NCI-H2081 (cell line): ENCODE measurements at places on chromosomes 5 and 9.

DNA sequence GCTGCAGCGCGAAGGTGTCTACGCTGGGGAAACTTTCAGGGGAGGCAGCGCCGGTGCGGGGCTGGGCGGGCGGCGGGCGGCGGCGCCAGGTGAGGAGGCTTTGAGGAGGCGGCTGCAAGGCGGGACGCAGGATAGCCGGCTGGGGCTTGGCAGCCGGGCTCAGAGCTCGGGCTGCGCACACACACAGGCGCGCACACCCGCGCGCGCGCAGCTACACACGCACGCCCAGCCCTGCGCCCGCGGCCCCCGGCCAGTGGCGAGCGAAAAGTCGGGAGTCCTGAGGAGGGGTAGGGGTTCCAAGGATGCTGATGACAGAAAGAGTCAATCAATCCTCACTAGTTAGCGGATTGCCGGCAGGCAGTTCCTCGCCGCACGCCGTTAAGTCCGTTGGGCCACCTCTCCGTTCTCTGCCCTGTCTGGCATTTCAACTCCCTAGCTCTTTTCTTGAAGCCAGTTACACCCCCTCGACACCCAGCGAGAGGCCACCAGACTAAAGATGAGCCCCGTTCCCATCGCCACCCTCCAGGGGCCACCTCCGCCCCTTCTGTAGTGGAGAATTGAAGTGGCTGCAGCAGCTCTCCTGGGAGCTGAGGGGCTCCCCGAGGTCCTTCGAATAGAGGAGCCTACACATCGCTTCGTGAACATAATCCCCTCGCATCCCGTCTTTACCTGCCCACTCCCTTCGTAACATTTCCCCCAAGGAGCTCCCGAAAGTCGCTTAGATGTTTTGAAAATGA, 1640.3 kb upstream of the C9orf72 start:
- peak; percentile 81 for DNase-seq

GRCh38 chr5:148830211-148830610, 3.8 kb downstream of the ADRB2 start:
- no peak for DNase-seq

DNA sequence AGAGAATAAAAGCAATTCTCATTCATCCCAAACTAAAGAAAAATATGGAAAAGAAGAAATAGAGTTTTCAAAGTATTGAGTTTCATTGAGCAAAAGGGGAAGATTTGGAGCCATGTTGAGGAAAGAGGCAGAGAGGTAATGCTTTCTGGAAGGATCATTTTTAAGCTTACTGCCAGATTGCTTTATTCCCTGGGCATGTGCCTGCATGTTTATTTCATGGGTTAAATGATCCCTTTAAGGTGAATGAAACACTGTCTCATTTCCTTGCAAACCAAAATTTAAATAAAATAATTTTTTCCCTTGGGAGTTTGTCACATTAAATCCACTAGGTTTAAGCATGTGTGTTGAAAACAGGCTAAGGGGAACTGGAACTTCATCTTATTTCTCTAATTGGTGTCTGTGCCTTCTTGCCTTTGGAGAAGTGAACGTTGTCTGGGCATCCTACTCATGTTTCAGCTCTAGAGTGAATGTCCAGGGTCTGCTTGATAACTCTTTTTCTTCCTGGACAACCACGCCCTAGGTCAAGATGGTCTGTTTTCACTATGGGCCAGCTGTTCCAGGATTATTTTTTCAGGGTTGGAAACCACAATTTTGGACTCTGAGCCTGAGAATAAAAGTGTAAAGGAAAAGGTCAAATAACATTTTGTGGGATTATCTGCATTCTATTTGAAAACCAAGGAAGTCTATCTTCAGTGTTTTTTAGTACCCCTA, 114.1 kb upstream of the ELL2 start:
- no peak for DNase-seq

DNA sequence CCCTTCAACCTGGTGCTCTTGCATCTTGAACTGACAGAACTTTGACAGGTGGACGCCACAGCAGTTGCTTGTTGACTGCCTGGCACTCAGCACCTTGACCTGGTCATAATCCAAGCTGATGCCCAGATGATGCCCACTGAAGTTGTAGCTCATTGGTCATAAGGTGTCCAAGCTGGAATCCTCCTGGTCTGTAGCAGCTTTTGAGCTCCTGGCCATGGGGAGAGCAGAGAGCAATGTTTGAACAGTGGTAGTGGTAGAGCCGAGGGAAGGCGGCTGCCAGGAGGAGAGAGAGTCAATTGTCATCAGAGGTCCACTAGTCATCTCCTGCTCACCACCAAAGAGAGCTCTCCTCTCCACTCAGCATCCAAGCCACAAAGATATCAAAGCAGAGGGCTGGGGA, 23.3 kb downstream of the CSF2 start:
- DNase-seq, result no peak

GRCh38 chr5:126849101-126849678, 72.3 kb downstream of the LMNB1 start:
- DNase-seq, result no peak

DNA sequence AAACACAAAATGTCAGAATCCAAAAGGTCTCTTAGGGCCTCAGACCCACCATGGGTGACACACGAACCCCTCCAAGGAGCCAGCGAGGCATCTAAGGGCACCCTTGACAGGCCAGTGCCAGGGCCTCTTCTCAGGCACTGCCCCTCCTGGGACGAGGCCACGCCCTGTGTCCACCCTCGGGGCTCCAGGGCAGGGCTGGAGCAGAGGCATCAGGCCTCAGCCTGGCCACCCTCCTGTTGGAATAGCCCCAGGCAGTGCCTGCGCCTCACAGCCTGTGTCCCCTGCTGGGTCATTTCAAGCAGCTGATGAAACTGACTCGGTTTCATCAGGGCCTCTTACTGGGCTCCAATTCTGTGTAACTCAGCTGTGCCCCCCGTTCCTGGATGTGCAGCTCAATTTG, 32.8 kb upstream of the SUSD3 start:
- no peak for DNase-seq
